Mucosa of gallbladder (tissue), 1 donor: ENCODE measurements at places on chromosomes 5 and 9.

DNA sequence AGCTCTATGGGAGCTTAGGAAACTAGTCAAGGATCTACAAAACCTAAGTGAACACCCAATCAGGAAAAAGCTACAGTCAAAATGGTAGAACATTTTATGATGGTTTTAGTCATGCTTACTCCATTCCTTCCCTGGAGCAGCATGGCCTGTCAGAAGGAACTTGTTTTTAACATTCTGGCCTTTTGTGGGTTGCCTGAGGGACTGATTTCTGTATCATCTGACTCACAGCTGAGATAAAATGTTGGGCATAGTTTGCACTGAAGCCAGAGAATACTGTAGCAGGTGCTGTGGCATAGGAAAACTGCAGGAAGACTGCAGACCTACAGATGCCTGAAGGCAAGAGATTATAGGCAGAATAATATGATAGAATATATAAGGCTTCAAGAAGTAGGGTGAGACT is 719.6 kb upstream of the GRAMD2B start:
- no peak for DNase-seq

DNA sequence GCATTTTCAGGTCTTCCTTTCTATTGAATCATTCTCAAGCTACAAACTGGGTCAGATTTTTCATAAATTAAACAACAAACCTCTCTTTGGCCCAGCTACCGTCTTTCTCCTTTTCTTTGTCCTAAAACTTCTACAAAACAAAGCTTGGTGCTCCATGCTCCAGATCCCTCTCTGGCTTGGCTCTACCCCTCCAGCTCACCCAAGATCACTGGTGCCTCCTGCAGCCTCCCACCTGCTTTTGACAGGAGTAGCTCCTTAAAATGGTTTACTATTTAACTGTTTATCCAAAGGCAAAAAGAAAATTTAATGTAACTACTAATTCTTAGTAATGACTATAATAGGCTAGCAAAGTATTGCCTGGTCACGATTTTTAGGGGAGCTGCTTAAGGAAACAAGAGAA is 10.7 kb upstream of the SERINC5 start:
- DNase-seq: no peak

DNA sequence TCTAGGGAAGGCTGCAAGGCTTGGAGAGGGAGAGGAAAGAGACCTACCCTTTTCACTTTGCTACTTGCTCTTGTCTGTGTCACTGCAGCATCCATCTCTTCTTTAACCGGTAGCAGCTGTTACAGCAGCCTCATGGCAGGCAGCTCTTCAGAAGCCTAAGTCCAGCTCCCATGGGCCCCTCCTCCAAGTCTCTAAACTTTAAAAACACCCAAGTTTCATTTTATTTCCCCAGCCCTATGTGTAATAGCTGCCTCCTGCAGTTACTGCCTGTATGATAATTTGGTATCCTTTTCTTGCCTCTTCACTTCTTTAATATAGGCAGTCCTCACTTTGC is 313.1 kb upstream of the PIK3R1 start:
- DNase-seq: no peak

- no peak for DNase-seq
Measured at GRCh38 chr5:157955541-157956172, 96.7 kb upstream of the CLINT1 start.

DNA sequence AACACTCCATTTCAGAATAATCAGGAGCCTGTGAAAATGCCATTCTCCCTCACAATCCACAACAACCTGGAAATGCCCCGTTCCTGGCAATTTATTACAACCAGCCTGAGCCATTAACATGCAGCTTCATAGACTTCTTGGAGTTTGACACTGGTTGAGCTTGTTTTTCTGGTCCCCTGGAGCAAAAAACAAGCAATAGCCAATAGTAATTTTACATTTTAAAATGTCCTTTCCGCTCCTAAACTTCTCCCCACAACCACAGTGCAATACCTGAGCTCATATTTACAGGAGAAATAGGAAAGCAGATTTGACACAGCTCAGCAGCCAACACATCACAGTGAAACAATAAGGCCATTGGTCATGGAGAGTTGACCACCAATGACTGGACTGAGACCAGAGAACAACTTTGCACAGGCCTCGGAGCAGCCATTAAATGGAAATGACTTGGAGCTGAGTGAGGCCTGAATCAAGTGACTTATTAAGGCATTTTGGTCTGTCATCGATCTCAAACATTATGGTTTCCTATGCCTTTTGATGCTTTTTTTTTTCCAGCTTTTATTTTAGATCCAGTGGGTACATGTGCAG is 73.0 kb downstream of the ENC1 start:
- no peak for DNase-seq
